ENCODE measurements at places on chromosomes 3 and 15.

GRCh38 chr3:147775816-147776530 lies 366.8 kb downstream of the ZIC1 start:
- no peak for DNase-seq

DNA sequence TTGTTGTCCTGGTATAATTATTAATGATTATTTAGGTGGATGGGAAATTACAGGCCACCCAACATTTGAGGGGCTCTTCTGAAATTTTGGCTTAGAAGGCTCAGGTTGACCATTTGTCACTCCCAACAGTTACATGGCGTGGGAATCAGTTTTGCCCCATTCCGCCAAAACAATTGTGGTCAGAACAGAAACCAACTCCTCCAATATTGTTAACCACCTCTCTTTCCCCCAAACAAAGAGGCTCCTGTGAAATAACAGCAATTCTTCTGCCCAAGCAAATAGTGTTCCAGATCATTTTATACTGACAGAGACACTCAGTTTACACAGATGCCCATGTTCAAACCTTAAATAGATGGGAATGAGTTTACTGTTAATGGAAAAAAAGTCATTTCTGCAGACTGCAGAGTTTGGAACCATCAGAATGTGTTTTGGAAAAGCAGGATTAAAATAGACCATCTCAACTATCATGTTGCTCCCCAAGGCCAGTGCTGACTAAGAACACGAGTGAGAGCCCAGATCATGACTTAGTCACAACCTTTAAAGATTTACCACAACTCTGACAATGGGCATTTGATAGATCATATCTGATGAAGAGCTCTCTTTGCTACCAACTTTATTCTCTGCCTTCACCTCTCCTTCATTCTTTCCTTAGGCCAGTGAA lies 102.1 kb downstream of the DUT start:
- no peak for DNase-seq

DNA sequence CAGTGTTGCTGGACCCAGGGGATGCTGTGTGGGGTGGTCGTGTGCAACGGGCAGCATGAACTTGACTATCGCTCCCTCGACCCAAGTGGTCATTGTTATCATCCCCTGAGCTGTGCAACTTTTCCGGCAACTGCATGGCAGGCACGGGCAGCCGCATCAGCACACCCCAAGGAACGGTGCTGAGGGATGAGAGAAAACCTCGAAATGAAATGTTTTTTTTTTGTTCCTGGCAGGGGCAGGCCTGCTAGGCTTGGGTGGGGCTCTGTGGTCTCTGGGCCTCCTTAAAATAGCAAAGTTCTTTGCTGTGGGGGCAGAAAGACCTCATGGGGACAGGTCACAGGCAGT lies 51.4 kb downstream of the CORO2B start:
- DNase-seq = no peak

- no peak for DNase-seq
These were observed 107.3 kb upstream of the LIPC start for GRCh38 chr15:58324533-58324932.

GRCh38 chr3:176776622-176777175 lies 420.6 kb downstream of the TBL1XR1 start:
- no peak for DNase-seq

DNA sequence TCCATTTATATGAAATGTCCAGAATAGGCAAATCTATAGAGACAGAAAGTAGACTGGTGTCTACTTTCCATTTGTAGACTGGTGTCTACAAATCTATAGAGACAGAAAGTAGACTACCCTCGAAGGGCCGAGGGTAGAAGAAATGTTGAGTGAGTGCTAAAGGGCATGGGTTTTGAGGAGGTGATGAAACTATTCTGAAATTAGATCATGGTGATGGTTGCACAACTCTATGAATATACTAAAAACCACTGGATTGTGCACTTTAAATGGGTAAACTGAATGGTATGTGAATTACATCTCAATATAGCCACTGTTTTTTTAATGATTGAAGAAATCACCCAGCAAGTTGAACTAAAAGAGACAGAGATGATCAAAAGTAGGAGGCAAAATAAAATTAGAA lies 27.9 kb downstream of the TP53BP1 start:
- no peak for DNase-seq

GRCh38 chr3:8317661-8318649 lies 183.7 kb upstream of the LMCD1 start:
- no peak for DNase-seq

DNA sequence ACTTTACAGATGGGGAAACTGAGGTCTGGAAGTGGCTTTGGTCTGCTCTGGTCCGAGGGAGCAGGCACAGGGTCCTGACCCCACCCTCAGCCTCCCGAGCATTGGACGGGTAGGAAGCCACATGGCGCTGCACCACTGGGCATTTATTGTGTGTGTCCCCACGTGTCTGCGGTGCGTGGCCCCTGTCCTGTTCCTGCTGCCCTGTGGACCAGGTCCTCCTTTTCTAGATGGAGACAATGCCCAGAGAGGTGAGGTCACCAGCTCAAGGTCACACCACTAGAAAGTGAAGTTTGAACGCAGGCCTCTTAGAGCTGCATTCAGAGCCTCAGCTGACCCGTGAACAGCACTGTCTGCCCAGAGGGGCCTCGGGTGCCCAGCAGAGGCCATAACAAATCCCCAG lies 26.8 kb downstream of the DUSP7 start:
- DNase-seq = no peak

DNA sequence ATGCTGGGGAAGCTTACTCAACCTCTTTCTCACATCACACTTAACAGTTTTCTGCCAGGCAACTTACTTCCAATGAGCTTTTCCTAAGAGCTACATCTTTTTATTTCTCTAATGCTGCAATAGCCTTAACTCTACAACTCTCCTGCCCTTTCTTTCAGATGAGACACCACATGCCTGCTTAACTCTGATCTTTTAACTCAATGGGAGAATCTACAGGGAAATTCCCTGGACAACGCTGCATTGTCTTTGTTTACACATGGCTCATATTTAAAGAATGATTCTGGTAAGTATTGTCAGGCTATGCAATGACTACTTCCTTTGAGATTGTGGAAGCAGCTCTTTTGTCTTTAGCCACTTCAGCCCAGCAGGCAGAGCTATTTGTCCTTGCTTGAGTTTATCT lies 353.1 kb upstream of the BCHE start:
- no peak for DNase-seq

- DNase-seq = no peak
These were observed 3.0 kb downstream of the RPL32 start for GRCh38 chr3:12838179-12838965.

- DNase-seq = no peak
These were observed 385.8 kb downstream of the TBC1D5 start for GRCh38 chr3:17356585-17356984.

- DNase-seq = no peak
These were observed 218.8 kb downstream of the ATP8B4 start for GRCh38 chr15:49900006-49900902.

DNA sequence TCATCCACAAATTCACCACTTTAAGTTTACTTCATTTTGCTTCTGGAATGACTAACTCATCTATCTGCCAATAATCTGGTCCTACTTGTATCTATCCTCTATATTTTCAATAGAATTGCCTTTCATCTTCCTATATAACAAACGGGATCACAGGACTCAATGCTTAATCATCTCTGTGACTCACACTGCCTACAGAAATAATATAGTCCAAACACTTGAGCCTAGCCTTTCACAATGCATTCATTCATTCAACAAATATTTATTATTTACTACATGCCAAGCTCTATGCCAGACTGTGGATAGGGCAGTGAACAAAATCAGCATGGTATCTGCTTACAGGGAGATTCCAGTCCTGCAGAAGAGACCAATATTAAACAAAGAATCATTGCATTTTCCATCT lies 16.6 kb upstream of the AGTR1 start:
- DNase-seq = no peak

GRCh38 chr3:264394-265156 lies 68.0 kb downstream of the CHL1 start:
- DNase-seq = no peak

GRCh38 chr3:129398803-129399144 lies 29.7 kb downstream of the EFCAB12 start:
- no peak for DNase-seq

- DNase-seq = no peak
These were observed 5.3 kb downstream of the TNFSF10 start for GRCh38 chr3:172517859-172518466.

DNA sequence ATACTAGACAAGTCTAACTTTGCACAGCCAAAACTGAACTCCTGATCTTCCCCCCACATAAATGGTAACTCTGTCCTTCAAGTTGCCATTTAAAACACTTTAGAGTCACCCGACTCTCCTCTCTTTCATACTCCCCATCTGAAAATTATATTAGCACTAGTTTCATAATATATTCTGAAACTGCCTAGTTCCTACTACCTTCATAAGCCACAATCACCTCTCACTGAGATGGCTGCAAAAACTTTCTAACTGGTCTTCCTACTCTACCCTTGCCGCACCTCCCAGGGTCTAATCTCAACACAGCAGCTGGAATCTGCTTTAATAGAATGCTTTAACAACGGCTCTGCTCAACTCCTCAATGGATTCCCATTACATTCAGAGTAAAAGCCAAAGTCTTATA lies 55.0 kb downstream of the GLB1 start:
- DNase-seq = no peak

GRCh38 chr3:191141728-191142127 lies 57.3 kb upstream of the OSTN start:
- DNase-seq = no peak

DNA sequence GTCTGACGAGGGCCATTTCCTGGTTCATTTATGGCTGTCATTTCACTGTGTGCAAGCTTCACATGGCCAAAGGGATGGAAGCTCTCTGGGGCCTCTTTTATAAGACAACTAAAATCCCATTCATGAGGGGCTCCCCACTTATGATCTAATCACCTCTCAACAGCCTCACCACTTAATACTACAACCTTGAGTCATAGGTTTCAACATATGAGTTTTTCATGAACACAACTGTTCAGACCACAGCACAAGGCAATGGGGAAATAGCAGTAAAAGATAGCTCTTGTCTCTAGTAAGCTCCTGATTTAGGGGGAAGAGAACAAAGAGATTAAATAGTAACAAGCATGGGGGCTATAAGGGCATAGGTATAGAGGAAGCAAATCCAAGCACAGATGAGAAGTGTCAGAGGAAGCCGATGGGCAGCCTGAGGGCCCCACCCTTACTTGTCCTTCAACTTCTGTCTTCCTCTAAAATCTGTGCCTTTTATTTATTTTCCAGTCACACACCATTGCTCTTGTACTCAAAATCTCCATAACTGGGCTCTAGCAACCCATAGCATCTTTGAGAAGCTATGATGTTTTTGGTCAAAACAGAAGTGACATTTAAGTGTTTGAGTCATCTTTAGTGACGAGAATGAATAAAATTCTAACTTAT lies 329.1 kb downstream of the UNC13C start:
- no peak for DNase-seq

- DNase-seq = no peak
These were observed at the start of gene FBN1 for GRCh38 chr15:48645558-48646330. FBN1 (minus strand) TSS chr15:48645709; CDS start chr15:48644769, 940 bp downstream.

DNA sequence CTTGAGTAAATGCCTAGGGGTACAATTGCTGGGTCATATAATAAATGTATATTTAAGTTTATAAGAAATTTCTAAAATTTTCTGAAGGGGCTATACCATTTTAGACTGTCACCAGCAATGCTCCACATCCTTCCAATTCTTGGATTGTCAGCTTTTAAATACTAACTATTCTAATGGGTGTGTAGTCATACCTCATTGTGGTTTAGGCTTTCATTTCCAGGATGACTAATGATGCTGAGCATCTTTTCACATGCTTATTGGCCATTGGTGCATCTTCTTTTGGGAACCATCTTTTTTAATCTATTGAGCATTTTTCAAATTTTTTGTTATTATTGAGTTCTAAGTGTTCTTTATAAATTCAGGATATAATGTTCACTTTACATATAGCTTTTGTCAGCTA lies 52.5 kb upstream of the CORO2B start:
- DNase-seq = no peak

DNA sequence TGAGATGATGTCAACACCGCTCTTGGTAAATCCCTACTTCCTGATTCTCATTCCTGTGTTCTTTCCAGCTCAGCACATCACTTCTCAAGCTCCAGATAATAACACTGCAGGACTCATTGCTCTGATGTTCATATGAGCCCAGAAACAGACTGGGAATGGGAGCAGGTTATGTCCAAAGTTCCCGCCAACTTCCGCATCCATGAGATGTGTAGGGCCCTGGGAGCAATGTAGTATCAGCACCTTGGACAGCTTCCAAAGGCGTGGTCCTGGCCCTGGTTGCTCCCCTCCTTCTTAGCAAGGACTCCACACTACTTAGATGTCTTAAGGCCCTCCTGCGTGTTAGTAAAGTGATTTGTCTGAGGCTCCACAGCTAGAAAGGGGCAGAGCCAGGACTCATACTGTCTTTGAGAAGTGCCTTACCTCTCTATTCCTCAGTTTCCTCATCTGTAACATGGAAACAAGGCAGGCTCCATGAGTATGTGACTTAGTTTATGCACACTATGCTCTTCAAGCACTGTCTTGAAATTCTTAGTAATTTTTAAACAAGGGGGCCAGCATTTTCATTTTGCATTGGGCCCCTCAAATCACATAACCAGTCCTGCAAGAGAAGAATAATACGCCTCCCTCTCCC lies 27.9 kb upstream of the SLC6A1 start:
- no peak for DNase-seq

GRCh38 chr3:113240841-113241240 lies 29.5 kb downstream of the BOC start:
- no peak for DNase-seq

GRCh38 chr3:47008851-47009224 lies 29.4 kb downstream of the NBEAL2 start:
- DNase-seq = no peak

GRCh38 chr15:84606653-84607120 lies 5.9 kb downstream of the ZSCAN2 start:
- DNase-seq = no peak

DNA sequence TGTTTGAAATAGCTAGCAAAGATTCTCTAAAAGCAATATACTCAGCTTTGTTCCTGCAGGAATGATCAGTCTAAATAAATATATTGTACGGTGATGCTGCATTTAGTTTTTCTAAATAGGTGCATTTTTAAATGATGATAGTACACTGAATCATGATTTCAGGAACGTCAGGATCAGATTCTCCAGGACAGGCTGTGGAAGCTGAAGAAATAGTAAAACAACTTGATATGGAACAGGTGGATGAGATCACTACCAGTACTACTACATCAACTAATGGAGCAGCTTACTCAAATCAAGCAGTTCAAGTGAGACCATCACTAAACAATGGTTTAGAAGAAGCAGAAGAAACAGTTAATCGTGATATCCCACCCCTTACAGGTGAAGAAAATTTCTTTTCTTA lies 46.3 kb upstream of the EIF3J start:
- no peak for DNase-seq

- DNase-seq = no peak
These were observed 364.0 kb upstream of the RBMS3 start for GRCh38 chr3:28916713-28917499.

DNA sequence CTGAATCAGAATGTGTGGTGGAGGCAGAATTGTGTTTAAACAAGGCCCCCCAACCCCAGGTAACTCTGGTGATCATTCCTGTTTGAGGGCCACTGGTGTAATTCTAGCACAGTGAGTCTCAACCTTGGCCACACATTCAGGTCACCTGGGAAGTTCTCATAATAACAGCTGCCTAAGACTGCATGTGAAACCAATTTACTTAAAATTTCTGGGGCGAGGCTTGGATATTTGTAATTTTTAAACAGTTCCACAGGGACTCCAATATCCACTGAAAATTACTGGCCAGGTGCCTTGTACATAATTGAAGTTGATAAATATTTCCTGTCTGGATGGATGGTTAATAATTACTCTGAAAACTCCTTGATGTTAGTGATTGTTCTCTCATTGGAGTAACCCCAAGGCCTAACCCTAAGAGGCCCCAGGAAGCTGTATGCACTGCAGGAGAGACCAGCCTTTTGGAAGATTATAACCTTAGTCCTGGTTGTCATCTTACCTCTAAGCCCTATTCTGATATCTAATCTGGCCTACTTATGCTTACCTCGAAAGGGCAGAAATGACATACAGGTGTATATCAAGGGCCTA lies 25.7 kb upstream of the EPHB1 start:
- DNase-seq = no peak

All from stimulated activated CD8-positive, alpha-beta memory T cell treated with anti-CD3 and anti-CD28 coated beads, Interleukin-2, amount 100 ng/mL, for 1 hour (primary cell).